Muscle of back (tissue), 13 donors: ENCODE measurements at places on chromosomes 1 and 21. TPM values are rescaled to one million over a fixed set of nuclear protein-coding genes. Genes with fewer than 3 reads are reported as not detected.

The FCGR2B gene
- 0.24 TPM for polyA plus RNA-seq

The CACNA1S gene
- polyA plus RNA-seq, result 54.7 TPM

The RPL22 gene
- 577 TPM for polyA plus RNA-seq

The SUSD4 gene
- 3.7 TPM for polyA plus RNA-seq

The DDAH1 gene
- 70.5 TPM for polyA plus RNA-seq

The DAB1 gene
- polyA plus RNA-seq, result 2.9 TPM

The FTCD gene
- polyA plus RNA-seq, result 0.62 TPM

DNA sequence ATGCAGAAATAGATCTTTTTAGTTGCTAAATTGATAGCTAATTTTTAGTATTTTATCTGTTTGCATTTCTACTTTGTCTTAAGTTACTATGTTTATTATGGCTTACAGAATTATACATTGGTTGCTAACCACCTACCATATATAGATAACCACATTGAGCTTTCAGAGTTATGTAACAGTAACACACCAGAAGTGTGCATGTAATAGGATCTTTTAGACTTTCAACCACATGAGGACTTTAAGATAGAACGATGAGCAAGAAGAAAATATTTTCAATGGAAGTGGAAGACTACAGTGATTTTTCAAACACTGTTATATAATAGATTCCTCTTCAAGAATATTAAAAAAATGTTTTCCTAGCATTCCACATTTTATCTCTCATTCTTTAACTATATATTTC, 28.8 kb downstream of the TOR1AIP1 start:
- no peak for DNase-seq

DNA sequence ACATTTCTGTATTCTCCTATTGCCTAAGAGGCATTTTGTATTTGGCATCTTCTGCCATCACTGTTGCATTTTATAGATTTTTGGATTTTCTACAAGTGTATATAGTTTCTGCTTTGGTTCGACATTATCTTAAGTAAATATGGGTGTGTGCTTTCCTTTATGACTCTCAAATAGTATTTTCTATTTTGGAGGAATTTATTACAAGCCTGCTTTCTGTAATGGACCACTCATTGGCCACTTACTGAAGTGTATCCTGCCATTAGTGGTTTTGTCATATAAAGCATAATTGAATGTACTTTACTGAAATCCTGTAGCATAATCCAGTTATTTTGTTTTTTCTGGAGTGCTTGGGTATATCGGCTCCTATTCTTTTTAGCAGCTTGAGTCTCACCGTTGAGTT, 184.3 kb downstream of the PATJ start:
- DNase-seq, result no peak

DNA sequence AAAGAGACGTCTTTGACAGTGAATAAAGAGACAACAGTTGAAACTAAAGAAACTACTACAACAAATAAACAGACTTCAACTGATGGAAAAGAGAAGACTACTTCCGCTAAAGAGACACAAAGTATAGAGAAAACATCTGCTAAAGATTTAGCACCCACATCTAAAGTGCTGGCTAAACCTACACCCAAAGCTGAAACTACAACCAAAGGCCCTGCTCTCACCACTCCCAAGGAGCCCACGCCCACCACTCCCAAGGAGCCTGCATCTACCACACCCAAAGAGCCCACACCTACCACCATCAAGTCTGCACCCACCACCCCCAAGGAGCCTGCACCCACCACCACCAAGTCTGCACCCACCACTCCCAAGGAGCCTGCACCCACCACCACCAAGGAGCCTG, 68.5 kb downstream of the TPR start:
- DNase-seq, result no peak

- DNase-seq, result no peak
Observed at GRCh38 chr1:222372221-222372620, 175.7 kb downstream of the HHIPL2 start.

- DNase-seq, result no peak
Observed at GRCh38 chr1:117577191-117577885, 28.5 kb upstream of the TENT5C start.

DNA sequence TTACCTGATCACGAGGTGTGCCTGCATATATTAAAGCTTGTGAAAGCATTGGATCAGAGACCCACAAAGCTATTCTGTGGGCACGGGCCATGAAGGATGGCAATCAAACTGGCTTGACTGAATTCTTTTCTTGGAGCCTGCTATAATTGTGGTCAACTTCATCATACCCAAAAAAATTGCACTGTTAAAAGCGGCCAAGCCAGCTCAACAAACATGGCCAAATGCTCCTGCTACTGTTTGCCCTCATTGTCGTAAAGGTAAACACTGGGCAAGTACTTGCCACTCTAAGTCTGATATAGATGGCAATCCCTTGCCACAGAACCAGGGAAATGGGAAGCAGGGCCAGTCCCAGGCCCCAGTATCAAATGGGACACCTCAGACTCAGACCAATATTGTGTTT, 6.6 kb upstream of the GSTM5 start:
- DNase-seq, result no peak

- peak; percentile 34 for DNase-seq
Observed at GRCh38 chr1:216749232-216749631, 26.0 kb upstream of the ESRRG start.

- no peak for DNase-seq
Observed at GRCh38 chr1:147162093-147162492, 10.2 kb downstream of the PRKAB2 start.

- no peak for DNase-seq
Observed at GRCh38 chr1:227661495-227661894, 73.6 kb downstream of the JMJD4 start.

GRCh38 chr1:81097860-81098259, 702.9 kb upstream of the ADGRL2 start:
- DNase-seq, result no peak

DNA sequence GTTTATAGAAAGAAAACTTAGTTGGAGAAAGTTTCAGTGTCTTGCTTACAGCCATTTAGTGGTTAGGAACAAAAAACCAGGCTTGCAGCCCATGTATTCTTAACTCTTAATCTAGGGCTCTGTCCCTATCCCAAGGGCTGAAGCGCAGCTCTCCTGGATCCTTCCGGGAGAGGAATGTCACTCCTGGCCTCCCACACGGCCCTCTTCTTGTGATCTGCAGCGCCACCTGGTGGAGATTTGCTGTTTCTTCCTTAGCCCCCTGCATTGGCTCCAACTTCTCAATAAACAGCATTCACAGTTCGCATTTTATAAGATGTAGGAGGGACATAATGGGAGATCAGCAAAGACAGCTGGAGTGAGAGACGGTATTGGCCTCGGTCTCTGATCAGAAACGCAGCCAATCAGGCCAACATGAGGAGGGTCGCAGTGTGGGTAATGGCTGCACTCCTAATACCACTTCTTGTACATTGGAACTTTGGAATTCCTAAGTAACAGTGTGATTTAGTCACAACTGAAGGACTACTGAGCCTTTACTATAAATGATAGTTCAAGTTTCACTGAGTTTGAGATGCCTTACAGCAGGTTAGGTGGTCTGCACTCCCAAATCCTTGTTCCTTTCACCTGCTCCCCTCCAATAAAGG, 283.4 kb downstream of the ASTN1 start:
- DNase-seq, result peak; percentile 78

- DNase-seq, result peak; percentile 66
Observed at GRCh38 chr1:159900086-159900680, at the start of gene CFAP45. TSS of gene CFAP45 (minus strand) at chr1:159900165. CDS start at chr1:159900098, 67 bp downstream.

- no peak for DNase-seq
Observed at GRCh38 chr1:89652373-89652772, 19.5 kb downstream of the LRRC8C start.

DNA sequence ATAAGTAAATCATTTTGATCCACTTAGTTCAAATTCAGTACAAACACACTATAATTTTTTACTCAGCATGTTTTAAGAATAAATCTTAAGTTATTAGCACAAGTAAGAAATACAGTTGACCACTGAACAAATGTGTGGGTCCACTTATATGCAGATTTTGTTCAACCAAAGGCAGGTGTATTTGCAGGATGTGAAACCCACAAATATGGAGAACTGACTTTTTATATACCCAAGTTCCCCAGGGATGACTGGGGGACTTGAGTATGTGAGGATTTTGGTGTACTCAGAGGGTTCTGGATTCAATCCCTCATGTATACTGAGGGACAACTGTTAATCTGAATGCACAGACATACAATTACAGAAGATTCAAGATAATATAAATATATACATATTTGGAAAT, 25.7 kb upstream of the ERICH3 start:
- no peak for DNase-seq
